Fibroblast of skin of left biceps (primary cell): ENCODE measurements at places on chromosomes 6 and 20.

DNA sequence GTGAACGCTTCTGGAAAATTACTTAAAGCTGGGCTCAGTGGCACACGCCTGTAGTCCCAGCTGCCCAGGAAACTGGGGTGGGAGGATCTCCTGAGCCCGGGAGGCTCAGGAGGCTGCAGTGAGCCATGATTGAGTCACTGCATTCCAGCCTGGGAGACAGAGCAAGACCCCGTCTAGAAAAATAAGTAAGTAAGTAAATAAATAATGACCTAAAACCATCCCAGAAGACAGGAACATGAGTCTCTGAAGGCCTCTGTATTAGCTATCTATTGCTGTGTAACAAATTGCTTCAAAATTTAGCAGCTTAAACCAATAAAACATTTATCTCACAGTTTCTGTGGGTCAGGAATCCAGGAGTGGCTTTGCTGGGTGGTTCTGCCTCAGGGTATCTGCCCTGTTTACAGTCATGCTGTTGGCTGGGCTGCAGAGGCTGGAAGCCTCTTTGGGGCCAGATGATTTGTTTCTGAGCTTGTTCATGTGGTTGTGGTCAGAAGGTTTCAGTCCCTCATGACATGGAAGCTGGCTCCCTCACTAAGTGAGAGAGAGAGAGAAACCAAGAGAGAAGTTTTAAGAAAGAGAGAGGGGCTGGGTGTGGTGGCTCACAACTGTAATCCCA lies 48.4 kb upstream of the NCOA3 start:
- no peak for DNase-seq

DNA sequence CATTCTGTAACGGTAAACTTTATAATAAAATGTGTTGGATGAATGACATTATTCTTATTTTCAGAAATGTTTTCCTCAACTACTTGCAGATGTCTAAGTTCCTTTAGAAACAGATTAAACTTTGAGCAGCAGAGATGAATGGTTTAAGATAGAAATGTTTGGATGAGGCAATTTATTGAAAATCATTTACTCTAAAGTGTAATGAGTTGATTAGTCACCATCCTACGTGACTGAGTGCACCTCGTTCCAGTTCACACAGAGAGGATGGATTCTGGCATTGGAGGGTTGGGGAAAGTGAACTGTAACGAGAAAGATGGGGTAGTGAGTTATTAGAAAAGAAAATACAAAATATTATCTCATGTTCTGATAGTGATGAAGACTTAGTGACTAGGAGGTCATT lies 28.7 kb downstream of the SMPDL3A start:
- DNase-seq = peak; percentile 25

GRCh38 chr6:111591370-111591900 lies 14.2 kb downstream of the TRAF3IP2 start:
- peak; percentile 99 for DNase-seq

GRCh38 chr6:44128020-44128917 lies 915 bp downstream of the TMEM63B start:
- DNase-seq = no peak

DNA sequence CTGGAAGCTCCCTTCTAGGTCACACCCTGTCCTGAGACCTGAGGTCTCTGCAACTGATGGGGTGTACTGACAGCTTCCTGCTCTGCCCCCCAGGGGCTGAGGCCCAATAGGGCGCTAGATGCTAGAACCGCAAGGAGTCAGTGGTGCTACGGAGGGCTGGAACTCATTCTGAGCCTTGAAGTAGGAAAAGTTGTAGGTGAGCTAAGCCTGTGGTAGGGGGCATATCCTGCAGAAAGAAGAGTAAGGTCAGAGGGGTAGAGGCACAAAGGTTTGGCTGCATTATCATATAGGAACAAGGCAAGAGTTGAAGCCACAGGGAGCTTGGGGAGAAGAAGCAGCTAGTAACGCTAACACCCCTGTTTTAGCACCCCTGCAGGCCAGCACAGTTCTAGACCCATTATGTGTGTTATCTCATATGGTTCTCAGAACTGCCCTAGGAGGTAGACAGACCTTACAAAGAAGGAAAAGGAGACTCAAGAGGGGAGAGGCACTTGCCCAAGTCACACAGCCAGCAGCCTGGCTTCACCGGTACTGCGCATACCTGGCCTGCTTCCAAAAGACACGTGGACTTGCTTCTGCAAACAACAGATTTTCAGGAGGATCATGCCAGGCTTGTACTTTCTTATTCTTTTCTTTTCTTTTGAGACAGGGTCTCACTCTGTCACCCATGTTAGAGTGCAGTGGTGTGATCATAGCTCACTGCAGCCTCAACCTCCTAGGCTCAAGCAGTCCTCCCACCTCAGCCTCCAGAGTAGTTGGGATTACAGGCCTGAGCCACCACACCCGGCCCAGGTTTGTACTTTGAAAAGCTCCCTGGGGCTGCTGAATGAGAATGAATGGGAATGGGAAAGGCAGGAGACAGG lies 156.1 kb downstream of the MRPL14 start:
- no peak for DNase-seq

GRCh38 chr6:121759370-121759769 lies 323.9 kb downstream of the GJA1 start:
- no peak for DNase-seq

- DNase-seq = no peak
Observed at GRCh38 chr6:116127771-116128493, 2.0 kb upstream of the COL10A1 start.

GRCh38 chr20:1877609-1878200 lies 17.5 kb upstream of the SIRPA start:
- no peak for DNase-seq

GRCh38 chr6:43040542-43041257 lies 13.0 kb downstream of the CUL7 start:
- DNase-seq = no peak

DNA sequence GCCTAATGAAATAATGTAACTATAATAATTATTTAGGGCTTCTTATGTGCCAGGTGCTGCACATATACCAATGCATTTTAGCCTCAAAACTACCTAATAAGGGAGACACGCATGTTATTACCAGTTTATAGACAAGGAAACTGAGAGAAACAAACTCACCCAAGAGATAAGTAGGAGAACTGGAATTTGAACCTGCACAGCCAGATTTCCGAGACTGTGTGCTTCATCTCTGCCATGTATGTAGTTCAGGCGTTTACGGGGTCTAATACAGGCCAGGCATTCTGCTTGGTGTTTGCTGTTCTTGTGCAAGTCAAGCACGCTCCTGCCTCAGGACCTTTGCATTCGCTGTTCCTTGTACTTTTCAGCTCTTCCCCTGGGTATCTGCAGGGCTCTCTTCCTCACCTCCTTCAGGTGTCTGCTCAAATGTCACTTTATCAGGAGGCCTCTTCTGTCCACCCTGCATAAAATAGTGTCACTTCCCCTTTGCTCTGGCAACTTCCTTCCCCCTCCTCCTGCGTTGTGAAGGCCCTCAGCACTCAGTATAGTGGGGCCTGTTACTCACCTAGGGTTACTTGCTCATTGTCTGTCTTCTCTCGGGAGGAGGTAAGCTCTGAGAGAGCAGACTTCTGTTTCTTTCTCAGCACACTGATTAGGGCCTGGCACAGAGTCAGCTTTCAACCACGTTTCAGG lies 6.1 kb upstream of the NSFL1C start:
- no peak for DNase-seq

- no peak for DNase-seq
Observed at GRCh38 chr20:63409834-63410435, 48.8 kb upstream of the CHRNA4 start.

DNA sequence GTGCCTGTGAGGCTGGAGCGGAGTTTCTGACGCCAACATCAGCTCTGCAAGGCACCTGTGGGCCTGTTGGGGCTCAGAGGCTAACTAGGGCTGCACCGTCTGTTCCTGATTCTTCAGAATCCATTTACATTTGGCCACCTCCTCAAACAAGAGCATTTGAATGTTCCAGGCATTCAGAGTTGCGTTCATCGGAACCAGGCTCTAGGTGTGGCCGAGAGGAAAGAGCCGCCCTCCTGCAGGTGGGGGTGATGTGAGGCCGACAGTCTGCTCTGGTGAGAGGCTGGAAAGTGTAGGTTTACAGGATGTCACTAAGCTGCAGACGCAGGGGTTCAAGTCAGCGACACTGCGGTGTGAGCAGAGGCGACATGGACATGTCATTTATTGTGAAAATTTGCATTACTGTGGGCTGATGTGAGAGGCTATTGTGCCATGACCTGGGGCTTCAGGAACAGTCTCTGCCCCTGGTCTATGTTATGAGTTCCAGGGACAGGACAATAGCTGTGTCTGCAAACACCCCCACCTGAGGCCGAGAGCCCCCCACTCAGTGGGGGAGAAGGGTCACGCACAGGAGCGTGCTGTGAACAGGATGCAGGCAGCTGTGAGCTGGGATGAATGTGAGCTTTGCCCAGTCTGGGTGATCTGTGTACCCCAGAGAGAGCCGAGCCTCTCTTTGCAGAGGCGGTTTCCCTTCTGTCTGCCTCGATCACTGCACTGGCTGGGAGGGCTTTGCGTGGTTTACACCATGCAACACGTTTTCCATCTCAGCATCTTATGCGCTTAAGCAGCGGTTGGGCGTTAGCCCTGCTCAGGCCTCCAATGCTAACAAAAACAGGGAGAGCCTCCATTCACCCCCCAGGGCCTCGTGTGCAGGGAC lies 21.1 kb downstream of the SLCO4A1 start:
- no peak for DNase-seq

- no peak for DNase-seq
Observed at GRCh38 chr6:137214931-137215330, 4.3 kb downstream of the IFNGR1 start.

DNA sequence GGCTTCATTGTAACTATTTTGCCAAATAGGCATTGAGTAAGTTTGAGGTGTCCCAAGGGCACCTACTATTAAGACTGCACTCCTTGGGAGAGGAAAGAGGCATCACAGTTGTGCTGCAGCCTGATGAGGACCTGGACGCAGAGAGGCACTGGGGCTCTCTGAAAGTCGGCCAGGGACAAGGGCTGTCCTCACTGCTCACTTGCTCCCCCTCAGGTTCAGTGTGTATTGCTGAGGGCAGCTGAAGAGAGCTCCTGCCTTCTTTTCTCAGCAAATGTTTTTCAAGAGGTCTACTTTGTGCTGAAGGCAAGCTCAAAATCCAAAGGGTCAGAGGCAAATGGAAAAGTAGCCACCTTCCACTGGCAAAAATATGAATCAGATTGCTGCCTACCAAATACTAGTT lies 331.8 kb downstream of the RIMS1 start:
- no peak for DNase-seq

- no peak for DNase-seq
Observed at GRCh38 chr6:7343546-7344475, 30.8 kb upstream of the SSR1 start.

DNA sequence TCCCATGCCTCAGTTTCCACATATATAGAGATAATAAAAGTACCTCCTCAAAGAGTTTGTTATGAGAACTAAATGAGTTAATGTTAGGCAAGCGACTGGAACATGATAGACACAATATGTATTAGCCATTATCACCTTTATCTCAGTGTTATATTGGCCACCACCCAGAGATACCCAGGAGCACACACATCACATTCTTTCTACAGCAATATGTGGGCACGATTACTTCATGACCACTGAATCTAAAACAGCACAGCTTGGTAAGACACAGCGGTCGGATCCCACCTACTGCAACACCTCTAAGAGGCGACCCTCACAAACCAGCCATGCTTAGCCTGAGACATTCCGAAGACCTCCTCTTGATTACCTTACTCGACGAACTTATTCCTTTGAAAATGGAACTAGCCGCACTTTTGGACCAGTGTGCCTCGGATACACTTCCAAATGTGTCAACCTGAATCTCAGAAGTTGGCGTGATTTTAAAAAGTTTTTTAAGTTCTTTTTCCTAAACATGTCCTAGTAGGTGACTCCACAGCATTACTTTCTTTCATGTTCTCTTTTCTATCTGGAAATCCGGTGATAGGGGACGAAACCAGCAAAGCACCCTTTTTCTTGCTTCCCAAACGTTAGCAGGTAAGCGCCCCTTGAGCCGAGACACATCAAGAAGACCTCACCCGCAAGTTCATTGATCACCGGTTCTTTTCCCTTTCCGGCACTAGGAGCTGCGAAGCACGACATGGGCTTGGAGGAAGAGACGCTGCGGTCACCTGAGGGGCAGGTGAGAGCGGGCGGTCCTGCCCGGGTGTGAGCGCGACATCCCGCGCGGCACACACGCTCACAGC lies 923 bp downstream of the GMDS start:
- DNase-seq = no peak

GRCh38 chr20:53934421-53935343 lies 135.7 kb downstream of the BCAS1 start:
- no peak for DNase-seq

DNA sequence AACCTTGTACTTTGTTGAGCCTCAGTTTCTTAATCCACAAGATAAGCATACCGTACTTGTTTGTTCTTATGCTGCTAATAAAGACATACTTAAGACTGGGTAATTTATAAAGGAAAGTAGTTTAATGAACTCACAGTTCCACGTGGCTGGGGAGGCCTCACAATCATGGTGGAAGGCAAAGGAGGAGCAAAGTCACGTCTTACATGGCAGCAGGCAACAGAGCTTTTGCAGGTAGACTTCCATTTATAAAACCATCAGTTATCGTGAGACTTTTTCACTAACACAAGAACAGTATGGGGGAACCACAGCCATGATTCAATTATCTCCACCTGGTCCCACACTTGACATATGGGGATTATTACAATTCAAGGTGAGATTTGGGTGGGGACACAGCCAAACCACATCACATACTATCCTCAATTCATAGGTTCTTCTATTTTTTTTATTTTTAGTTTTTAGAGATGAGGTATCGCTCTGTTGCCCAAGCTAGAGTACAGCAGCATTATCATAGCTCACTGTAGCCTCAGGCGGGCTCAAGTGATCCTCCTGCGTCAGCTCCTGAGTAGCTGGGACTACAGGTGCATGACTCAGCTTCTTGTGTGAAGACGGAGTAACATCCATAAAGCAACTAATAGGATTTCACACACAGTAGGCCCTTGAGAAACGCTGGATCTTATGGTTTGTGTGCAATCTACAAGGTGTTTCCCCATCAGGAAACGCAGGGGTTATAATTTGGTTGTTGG lies 76.7 kb upstream of the IYD start:
- DNase-seq = no peak

GRCh38 chr6:13334953-13335352 lies 6.6 kb upstream of the TBC1D7 start:
- DNase-seq = no peak

DNA sequence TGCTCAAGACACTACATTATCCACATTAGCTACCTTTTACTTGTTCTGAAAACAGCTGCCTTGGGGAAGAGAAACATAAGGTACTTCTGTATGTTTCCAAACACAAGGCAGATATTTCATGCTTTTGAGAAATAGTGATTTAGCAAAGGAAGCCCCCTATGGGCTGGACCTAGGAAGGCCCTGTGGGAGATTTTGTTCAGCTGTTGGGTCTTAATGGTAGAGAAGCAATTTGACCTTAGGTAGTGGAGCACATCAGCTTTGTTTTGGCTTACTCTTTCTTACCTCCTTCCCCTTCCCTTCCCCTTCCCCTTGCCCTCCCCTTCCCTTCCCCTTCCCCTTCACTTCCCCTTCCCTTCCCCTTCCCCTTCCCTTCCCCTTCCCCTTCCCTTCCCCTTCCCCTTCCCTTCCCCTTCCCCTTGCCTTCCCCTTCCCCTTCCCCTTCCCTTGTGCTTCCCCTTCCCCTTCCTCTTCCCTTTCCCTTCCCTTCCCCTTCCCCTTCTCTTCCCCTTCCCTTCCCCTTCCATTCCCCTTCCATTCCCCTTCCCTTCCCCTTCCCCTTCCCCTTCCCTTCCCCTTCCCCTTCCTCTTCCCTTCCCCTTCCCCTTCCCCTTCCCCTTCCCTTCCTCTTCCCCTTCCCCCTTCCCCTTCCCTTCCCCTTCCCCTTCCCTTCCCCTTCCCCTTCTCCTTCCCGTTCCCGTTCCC lies 84.6 kb downstream of the ANKS1A start:
- DNase-seq = no peak
